Fibroblast of skin of right quadriceps (primary cell): ENCODE measurements at places on chromosomes 3 and 15.

DNA sequence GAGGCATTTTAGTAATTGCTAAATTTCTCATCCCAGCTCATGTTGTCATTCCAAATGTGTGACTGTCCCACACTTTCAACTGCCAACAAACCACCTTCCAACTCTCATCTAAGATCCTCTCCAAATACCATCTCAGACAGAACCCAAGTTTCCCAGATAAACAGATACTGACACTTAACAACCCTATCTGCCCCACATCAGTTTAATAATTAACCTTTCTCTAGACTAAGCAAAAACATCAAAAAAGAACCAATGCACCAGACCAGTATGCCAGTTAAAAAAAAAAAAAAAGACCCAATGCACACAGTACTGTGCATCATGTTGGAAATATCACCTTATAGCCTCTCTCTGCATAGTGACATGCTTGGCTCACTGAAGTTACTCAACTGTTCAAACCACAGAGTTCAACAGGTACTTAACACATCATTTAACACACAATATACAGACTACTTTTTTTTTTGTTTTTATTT is 5.5 kb downstream of the SFMBT1 start:
- DNase-seq = no peak

- no peak for DNase-seq
Observed at GRCh38 chr3:113454630-113455029, 13.3 kb upstream of the CFAP44 start.

- DNase-seq = no peak
Observed at GRCh38 chr15:89085289-89085926, 2.8 kb upstream of the ABHD2 start.

GRCh38 chr3:77373619-77374018 is 333.7 kb downstream of the ROBO2 start:
- no peak for DNase-seq

- no peak for DNase-seq
Observed at GRCh38 chr3:16381426-16381825, 116.4 kb downstream of the OXNAD1 start.

DNA sequence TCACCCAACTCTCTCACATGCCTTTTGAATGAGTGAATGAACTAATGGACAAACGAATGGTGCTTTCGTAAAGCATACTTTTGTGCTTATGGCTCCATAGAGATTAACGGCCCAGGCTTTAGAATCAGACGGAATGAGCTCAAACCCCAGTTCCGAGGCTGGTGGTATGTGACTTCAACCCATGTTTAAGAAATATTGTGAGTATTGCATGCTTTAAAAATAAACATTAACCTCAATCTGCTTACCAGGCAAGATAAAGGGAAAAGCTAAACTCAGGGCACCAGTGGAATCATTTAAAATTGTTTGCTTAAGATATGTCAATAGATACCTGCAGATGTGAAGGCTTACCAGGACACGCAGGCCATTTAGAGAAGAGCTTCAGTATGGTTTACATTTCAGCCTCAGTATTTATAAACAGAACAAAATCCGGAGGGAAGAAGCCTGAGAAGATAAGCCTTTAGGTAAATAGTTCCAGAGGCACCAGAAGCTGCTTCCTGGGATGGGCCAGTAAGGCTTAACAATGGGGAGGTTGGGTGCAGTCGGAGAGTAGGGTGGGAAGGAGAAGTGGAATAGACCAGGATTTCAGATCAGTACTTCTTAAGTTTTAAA is 186.4 kb downstream of the ADAMTS9 start:
- DNase-seq = peak; percentile 54

- DNase-seq = no peak
Observed at GRCh38 chr3:111769110-111769991, 89.7 kb upstream of the PHLDB2 start.

GRCh38 chr3:188863999-188864406 is 307.8 kb upstream of the TPRG1 start:
- peak; percentile 94 for DNase-seq

DNA sequence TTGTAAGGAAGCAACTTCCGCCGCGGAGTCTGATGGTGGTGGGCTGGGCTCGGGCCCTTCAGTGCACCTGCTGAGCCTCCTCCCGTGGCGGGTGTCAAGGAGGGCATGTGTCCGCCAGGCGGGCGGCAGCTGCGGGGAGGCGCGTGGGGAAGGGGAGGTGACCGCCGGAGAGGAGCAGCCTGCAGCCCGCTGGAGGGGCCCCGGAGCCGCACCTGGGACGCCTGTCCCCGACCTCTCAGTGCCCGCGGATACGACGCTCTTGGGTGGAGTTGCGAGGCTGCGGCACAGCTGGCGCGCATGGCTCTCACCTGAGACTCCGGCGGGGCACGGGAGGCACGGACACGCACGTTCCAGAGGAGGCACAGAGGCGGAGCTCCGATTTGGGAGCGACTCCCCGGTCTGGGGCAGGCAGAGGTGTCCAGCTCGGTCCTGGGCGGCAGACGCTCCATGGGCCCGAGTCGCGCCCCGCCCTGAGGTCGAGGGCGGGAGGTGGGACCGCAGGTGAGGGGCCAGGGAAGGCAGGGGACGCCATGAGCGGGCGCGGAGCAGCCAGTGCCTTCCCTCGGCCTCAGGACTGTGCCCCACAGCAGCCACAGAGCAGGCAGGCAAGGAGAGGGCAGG is 50.2 kb upstream of the PRR20G start:
- DNase-seq = no peak

DNA sequence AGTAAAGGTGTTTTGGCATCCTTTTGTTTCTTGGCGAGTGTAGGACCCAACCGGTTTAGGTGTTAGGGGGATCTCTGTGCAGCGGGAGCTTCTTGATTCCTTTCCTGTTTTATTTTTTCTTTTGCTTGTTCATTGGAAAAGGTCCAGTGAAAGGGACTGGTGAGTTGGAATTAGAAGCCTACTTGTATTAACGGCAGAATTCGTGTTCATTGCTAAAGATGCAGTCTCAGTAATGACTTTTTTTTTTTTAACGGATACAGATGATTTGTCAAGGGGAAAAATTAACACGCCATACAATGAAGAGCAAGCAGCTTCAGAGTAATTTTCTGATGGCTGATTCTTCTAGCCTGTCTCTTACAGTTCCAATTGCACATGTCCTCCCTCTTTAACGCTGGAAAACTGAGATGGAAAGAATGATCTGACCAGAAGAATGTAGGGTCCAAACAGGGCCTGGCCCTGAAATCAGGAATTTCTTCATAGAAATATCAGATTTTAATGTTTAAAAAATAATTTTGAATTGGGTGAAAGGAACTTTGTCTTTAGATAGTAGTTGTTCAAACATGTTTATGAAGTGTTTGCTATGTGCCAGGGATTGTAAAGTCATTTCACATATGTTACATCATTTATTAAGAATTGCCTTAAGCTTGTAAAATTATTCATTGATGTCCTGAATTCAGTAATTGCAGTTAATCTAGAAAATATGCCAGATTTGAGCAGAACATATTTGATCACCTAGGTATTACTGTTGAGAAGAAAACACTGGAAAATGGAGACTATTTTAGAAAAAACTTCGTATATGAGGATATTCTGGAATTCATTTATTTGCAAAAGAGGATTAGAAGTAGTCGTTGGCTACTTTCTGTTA is 1.4 kb downstream of the MAPK6 start:
- DNase-seq = peak; percentile 33

GRCh38 chr3:58153371-58153770 is 57.4 kb downstream of the DNASE1L3 start:
- no peak for DNase-seq

DNA sequence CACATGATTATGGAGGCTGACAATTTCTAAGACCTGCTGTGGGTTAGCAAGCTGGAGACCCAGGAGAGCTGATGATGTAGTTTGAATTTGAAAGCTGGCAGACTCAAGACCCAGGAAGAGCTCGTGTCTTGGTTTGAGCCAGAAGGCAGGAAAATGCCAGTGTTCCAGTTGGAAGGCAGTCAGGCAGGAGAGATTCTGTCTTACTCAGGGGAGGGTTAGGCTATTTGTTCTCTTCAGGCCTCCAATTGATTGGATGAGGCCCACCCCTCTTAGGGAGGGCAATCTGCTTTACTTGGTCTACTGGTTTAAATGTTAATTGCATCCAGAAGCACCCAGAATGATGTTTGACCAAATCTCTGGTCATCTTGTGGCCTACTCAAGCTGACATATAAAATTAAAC is 40.4 kb upstream of the IGF2BP2 start:
- no peak for DNase-seq

- peak; percentile 4 for DNase-seq
Observed at GRCh38 chr15:69128667-69129311, 31.6 kb upstream of the GLCE start.

DNA sequence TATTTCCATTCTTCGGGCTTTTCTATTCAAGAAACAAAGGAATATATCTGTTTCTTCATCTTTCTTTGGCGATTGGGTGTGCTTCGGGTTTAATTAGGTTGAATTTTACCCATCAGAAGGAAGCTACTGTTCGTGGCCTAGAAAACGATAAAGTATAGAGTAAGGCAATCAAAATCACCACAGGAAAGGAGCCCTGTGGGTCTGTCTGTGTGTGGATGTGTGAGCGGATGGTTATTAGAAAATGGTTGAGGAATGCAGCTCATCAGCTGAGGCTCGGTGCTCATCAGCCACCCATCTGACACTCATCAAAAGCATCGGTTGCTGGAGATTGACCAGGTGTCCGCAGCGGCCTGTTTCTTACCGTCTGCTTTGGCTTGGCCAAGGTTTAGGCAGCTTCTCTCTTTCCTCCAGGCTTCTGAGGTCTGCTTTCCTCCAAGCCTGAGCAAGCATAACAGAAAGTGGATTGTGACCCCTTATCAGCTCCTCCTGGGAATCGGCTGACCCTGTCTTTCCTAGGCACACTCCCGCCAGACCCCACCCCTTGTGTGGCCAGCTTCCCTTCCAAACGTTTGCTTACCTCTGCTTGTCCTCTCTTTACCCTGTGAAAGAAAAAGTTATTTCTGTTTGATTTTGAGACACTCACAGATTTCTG is 17.6 kb upstream of the ISLR start:
- no peak for DNase-seq

GRCh38 chr3:181330257-181330656 is 340.7 kb upstream of the DNAJC19 start:
- DNase-seq = no peak

DNA sequence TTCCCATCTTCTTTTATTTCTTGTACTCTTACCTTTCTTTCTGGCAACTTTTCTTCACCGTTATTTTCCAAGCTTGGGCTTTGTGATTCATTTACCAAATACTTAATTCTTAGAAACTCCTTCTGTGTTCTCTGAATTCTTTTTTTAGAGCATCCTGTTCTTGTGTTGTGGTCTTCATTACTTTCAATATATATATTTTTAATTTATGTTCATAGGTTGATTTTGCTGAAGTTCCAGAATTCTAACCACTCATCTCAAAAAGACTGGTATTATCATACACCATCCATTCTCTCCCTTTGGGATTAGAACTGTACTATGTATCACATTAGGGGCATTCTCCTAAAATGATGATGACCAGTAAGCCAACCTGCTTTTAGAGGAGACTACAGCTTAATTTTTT is 362.3 kb upstream of the CBLB start:
- no peak for DNase-seq

DNA sequence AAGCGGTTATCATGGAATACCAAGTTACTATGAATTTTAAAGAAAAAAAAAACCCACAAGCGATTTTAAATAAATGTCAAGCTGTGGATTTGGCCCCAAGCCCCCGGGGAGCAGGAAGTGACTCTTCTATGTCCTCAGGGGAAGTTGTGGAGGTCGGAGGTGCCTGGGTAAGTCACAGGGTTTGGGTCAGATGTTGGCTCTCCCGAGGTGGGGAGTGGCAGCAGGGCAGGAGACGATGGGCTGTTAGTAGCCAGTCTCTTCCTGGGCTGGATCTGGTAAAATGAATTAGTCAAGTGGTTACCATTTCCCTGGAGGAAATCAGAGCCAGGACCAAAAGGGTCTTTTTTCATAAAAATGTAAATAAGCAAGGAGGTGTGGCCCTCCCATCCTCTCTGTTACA is 316.7 kb downstream of the TLE3 start:
- DNase-seq = no peak

DNA sequence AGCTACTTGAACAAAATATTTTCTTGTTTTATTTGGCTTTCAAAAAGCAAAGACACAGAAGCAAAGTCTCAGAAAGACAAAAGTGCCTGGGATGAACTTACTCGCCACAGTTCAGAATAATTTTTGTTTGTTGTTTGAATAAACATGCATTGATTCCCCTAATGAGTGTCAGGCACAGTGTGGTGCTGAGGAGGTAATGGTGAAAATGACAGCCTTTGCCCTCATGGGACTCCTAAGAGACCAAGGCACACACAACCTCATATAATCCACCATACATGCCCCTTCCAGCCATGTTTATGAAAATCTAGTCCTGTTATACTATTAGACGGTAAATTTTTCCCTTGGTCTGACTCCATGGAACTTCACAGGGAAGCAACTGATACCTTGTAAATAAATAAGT is 2.5 kb downstream of the GOLIM4 start:
- no peak for DNase-seq

GRCh38 chr3:161915418-161915750 is 418.8 kb downstream of the OTOL1 start:
- DNase-seq = no peak

DNA sequence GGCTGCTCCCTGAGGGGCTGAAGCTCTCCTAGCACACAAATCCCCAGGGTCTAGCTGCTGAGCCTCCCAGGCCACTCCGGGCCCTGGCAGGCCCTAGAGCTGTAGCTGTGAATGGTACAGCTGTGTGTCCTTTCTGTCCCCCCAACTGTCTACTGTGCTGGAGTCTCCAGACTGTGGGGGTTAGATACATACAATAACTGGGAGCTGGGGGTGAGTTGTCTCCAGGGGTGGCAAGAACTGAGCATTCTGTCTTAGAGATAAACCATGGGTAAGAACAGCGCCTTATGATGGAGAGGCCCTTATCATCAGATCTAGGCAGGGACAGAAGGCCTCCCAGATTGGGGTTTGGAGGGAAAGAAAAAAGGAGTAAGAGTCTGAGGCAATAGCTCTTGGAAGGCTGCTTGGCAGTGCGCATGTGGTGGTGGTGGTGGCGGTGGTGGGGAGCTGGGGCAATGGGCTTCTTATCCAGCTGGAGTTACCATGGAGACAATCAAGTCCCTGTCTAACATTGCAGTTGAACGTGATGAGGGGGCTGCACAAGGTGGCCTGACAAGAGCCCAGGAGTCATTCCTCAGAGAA is 3.6 kb downstream of the CYB561D2 start:
- no peak for DNase-seq

DNA sequence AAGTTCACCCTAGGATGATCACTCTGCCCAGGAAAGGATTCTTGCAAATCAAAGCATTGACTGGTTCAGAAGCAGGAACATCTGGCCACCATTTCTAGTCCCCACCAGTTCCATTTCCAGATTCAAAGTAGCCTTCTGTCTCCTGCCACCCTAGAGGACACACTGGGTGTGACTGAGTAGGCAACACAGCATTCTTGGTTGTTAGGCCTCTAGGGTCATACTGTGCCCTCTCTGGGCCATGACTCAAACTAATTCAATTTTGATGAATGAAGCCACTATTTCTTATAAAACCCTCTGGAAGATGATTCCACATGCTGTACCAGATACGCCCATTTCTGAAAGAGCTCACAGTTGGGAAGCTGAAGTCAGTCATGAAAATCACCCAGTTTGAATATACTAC is 69.7 kb downstream of the WDR76 start:
- no peak for DNase-seq

DNA sequence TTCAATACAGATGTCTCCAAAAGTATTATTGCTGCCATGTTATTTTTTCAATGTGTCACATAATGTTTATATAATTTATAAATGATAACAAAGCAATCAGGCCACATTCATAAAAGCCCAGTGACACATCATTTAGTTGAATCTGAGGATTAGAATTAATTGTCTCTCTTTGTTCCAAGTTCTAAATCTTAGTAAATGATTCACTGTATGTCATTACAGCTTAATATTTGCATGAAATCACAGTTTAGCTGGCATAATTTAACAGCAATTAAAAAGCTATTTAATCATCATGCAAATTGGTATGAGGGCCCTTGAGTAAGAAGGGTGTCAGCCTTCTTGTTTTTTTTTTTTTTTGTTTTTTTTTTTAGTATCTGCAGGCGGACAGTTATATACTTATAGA is 427.0 kb downstream of the EPHA6 start:
- DNase-seq = no peak
